ENCODE measurements at places on chromosomes 1 and 21.

GRCh38 chr1:79695138-79695537 is 688.6 kb upstream of the ADGRL4 start:
- no peak for DNase-seq

- peak; percentile 57 for DNase-seq
Measured at GRCh38 chr1:227317011-227317451, 1.3 kb downstream of the CDC42BPA start.

DNA sequence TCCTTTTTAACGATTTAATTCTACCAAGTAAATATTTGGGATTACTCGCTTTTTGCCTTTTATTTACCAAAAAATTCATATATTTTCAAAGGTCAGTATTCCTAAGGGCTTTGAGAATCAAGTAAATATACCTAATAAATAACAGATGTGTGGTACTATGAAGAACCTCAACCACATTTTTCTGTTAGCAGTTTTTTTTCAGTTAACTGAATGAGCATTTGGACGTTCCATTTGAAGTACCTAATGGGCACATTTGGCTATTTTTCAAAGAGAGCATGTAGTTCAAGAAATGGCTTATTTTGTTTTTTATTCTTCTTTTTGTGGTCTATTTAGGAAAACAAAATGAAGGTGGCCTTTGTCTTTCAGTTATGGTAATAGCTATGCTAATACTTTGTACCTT is 253.0 kb downstream of the GPR52 start:
- no peak for DNase-seq

DNA sequence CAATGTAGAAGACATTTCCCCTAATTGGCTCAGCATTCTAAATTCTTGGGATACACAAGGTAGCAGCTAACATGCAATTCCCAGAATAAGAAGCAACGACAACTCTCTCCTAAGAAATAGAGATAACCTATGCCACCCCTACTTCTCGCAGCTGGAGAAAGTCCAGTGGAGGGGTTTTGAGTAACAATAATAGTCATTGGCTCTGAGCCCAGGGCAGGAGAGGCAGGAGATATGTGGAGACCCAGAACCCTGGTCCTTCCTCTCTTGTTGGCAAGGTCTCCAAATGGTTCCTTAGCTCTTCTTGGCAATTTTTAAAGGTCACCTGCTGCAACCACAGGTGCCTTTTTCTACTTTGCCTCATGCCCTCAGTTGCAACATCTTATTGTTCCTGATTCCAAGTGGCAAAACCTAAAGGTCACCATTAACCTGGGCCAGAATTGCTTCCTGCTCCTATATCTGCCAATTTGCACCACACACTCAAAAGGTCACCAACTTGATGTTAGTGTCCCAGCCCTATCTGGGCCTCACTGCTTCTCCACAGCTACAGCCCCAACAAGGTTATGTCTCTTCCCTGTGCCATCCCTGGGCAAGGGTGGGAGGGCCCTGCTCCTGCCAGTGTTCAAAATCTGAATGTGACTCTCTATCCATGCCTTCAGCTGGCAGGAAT is 36.7 kb downstream of the TBX15 start:
- no peak for DNase-seq

GRCh38 chr1:91007827-91008226 is 14.0 kb downstream of the ZNF644 start:
- no peak for DNase-seq

DNA sequence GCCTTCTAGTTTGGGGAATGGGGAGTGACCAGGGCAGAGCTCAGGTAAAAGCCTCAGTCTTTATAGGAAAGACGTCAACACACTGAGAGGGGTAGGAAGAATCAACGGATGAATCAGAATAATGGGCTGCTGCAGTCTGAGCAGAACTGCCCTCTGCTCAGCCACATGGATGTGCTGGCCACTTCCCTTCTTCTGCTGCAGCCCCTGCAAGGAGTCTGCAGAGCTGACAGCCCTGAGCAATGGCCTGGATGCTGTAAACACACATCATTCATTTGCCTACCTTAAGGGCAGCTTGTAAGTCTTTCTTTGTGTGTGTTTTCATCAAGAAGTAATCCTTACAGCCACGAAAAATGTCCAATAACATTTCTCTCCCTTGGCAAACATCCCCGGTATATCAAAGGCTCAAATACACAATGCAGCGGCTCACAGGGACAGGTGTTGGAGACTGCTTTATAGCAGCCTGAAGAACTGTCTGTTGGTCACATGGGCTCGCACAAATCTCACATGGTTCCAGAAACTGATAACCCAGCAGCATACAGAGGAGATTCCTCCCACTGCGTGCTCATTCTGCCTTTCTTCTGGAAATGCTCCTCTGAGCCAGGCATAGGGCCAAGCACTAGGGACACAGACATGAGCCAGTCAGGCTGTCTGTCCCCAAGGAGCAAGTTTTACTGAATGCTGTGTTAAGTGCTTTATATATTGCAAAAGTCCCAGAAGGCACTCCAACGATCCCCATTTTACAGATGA is 110.1 kb downstream of the HMGB4 start:
- peak; percentile 77 for DNase-seq

DNA sequence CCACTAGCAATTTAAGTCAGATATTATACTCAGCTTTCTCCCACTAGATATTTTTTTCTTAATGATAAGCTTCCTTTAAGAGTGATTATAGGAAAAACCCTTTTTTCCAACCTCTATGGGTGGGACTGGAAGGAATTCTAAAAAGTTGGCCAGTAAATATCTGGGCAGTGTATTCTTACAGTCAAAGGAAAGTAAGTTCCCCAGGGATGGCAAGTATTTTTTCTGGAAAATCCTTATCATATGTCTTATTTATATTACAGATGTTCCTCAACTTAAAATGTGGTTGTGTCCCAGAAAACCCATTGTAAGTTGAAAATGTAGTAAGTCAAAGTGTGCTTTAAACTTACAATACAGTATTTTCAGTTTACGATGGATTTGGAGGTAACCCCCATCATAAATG is 29.2 kb downstream of the CMPK1 start:
- DNase-seq = no peak

- DNase-seq = no peak
Measured at GRCh38 chr1:46480959-46481646, 8.5 kb upstream of the DMBX1 start.

All from NCI-H1092 treated with DMSO at 0.1 percent for 48 hours (cell line).